ENCODE measurements at places on chromosomes 2 and 18.

- DNase-seq, result no peak
Observed at GRCh38 chr2:95314964-95315611, 17.9 kb downstream of the KCNIP3 start.

DNA sequence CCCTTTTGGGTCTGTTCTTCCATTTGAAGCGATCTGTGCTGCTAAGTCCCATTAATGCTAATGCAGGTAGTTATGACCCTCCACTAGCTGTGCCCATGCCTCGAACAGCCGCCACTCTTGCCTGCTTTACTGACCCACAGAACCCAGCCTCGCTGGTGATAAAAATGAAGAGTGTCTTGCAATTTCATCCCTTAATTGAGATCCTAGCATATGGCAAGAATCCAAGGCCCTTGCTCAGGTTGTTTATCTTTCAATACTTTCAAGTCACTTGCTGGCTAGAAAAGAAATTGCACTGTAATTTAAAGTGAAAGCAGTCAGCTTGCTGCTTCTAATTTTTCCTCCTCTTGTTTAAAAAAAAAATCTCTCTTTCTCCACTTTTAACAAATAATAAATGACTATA lies 73.6 kb downstream of the ZNF521 start:
- no peak for DNase-seq

- no peak for DNase-seq
Observed at GRCh38 chr2:8640498-8640897, 41.4 kb upstream of the ID2 start.

- no peak for DNase-seq
Observed at GRCh38 chr2:189163889-189164288, 15.7 kb downstream of the COL5A2 start.

DNA sequence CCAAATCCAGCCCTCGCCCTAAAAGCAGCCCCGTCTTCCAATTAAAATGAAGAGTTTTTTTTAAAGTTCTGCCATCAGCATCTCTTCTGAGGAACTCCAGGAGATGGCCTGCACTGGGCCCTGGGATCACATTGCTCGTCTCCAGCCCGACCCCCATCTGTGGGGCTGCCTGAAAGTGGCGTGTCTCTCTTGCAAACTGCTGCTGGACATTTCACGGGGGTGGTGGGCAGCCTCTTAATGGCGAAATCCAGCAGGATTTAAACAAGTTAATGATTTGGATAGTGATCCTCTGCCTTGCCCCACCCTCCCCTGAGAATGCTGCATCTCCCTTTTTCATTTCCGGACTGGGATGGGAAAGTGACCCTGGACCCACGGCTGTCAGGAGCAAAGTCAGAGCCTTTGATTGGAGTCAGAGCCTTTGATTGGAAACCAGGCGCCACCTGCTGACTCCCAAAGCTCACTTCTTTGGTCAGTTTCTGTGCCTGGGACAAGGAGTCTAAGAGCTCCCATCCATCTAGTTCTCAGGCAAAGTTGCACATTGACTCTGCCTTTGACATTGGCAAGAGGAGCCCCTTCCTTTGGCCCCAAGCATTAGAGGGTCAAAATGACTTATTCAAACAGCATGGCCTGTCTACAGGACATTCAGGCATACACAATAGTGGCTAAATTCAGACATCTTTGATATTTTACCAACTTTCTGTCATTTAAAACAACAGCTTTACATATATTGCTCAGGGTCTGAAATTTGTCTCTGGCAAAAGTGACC lies 155.2 kb downstream of the SH3BP4 start:
- no peak for DNase-seq

GRCh38 chr18:75363446-75364225 lies 63.9 kb downstream of the SMIM21 start:
- no peak for DNase-seq

- DNase-seq, result no peak
Observed at GRCh38 chr2:95206096-95206495, 1.2 kb upstream of the ZNF892 start.

- no peak for DNase-seq
Observed at GRCh38 chr2:127626175-127626574, 19.8 kb upstream of the GPR17 start.

- no peak for DNase-seq
Observed at GRCh38 chr2:202043475-202043874, 9.8 kb downstream of the FZD7 start.

- DNase-seq, result no peak
Observed at GRCh38 chr18:46334868-46335281, 230.7 kb downstream of the HAUS1 start.

GRCh38 chr2:27307545-27308358 lies 493 bp downstream of the UCN start:
- no peak for DNase-seq

- DNase-seq, result no peak
Observed at GRCh38 chr2:233481368-233482142, 85.0 kb downstream of the USP40 start.
